ENCODE measurements at places on chromosomes 1 and 21.

GRCh38 chr1:179781962-179782361 lies 38.9 kb downstream of the FAM163A start:
- DNase-seq = no peak

DNA sequence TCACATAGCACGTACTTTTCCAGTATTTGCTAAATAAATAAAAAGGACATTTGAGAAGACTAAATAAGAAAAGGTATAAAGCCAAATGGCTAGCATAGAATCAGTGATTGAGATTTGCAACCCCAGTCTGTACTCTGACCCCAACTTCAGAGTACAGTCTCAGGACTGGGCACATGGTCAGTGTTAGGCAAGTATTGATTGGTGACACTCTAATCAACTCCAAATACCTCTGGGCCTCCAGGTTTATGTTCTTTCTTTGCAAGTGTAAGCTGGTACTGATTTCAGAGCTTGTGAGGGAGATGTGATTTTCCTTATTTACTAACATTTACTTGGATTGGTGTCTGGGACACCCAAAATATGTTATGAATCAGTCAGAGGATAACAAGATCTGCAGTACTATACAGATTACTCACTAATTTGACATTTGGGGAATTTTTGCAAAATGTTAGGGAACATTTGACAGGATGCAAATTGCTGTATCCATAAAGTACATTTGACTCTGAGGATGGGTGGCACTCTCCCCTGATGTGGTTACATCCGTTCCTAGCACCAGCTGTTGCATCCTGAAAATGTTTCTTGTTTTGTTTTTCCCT lies 34.2 kb downstream of the LMO4 start:
- DNase-seq = no peak

DNA sequence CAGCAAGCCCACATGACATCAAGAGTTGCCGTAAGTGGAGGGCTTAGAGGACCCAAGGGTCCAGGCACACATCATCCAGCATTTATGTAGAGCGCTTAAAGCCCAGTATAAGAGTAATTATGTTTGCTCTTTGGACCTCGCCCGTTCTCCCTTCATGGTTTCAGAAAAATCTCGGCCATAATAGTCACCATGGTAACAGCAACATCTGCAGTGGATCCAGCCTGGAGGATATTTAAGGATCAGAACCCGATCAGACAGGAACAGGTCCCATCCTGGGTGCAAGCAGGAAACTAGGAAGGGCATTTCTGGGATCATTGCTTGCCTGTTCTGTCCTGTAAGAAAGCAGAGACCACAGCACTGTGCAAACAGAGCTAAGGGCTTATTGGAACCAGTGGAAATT lies 89.9 kb upstream of the KAZN start:
- no peak for DNase-seq

DNA sequence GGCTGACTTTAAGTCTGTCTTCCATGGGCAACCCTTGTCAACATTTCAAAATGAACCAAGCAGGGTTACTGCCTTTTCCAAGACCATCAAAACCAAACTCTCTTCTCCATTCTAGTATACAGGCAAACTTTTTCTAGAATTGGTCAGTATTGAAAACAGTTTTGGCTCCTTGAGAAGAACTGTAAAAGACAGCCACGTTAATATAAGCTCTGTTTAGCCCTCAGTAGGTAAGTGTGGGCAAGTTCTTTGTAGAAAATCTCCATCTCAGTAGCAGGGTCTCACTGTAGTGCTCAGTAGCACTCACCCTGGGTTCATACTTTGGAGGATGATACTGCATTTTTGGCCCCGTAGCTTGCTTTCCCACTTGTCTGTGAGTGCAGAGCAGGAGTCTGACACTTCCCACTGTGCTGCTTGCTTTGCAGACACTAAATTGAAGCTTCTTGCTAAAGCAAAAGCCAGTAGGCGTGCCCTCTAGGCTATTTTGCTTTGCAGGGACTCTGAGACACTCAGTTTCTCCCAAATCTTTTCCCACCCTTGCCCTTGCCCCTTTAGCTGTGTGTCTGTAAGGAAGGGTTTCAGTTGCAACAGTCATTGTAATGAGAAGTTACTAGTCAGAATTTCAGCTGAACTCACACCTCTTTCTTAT lies 34.3 kb upstream of the CACYBP start:
- DNase-seq = no peak

- no peak for DNase-seq
Measured at GRCh38 chr1:220637759-220638158, 52.4 kb upstream of the C1orf115 start.

DNA sequence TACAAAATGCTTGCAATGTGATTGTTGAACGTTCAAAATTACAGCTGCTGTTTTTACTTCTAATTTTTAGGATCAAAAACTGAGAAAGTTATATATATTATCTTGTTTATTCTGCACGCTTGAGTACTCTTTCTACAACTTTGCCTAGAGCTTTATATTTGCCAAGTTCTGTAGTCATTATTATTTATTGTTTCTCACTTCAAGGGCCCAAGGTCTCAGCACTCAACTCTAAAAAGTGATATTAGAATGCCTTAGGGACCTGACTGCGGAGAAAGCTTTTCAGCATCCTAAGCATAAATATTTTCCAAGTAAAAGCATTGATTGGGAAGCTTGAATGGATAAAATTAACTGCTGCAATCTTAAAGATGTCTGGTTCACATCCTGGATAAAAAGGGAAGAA lies 83.6 kb downstream of the UBE2U start:
- no peak for DNase-seq

GRCh38 chr1:82441402-82441801 lies 640.7 kb downstream of the ADGRL2 start:
- DNase-seq = no peak

DNA sequence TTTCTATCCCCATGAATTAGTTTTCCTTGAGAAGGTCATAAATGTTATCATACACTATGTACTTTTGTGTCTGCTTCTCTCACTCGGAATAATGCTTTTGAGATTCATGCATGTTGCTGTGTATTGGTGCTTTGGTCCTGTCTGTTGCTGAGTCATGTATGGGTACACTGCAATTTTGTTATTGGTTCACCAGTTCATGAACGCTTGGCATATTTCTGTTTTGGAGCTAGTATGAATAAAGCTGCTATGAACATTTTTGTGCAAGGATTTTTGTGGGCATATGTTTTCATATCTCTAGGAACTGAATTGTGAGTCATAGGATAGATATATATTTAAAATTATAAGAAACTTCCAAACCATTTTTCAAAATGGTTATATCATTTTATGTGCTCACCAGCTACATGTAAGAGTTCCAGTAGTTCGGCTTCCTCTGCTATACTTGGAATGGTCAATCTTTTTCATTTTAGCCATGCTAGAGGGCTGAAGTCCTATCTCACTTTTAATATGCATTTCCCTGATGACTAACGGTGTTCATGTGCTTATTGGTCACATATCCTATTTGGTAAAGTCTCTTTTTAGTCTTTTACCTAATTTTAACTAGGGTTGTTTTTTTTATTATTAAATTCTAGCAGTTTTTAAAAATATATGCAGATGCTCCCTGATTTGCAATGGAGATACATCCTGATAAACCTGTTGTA lies 38.2 kb downstream of the ETS2 start:
- DNase-seq = no peak

- DNase-seq = no peak
Measured at GRCh38 chr1:4837031-4837600, 182.7 kb downstream of the AJAP1 start.

GRCh38 chr1:40753142-40753882 lies 30.3 kb upstream of the KCNQ4 start:
- no peak for DNase-seq

DNA sequence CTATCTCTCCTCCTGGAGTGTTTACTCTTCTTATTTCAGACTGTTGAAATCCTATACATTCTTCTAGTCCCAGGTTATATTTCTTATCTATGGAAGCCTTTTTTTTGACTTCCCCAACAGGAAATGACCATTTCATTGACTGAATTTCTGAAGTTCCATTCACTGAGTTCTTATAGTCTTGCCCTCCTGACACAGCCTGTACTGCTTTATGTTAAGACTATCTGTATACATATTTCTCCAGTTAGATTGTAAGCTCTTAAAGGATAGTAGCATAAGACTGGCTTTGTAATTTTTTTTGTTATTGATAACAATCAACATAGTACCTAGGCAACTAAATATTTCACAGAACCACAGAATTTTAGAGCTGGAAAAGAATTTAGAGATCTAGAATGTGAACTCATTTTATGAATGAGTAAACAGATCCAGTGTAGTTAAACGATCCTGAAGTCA lies 14.9 kb upstream of the MACF1 start:
- DNase-seq = no peak

- DNase-seq = no peak
Measured at GRCh38 chr1:165143437-165144065, 213.0 kb downstream of the LMX1A start.
